ENCODE measurements at places on chromosomes 1 and 21. TPM values are rescaled to one million over a fixed set of nuclear protein-coding genes. Genes with fewer than 3 reads are reported as not detected.

- no peak overlapping the region for H3K4me3 ChIP-seq
- no peaks in the 10 kb centered on the region for H3K4me1 ChIP-seq
- no peak for DNase-seq
Measured at GRCh38 chr1:30704765-30705509, 18.4 kb downstream of the MATN1 start.

The RIIAD1 gene
- not detected for total RNA-seq

DNA sequence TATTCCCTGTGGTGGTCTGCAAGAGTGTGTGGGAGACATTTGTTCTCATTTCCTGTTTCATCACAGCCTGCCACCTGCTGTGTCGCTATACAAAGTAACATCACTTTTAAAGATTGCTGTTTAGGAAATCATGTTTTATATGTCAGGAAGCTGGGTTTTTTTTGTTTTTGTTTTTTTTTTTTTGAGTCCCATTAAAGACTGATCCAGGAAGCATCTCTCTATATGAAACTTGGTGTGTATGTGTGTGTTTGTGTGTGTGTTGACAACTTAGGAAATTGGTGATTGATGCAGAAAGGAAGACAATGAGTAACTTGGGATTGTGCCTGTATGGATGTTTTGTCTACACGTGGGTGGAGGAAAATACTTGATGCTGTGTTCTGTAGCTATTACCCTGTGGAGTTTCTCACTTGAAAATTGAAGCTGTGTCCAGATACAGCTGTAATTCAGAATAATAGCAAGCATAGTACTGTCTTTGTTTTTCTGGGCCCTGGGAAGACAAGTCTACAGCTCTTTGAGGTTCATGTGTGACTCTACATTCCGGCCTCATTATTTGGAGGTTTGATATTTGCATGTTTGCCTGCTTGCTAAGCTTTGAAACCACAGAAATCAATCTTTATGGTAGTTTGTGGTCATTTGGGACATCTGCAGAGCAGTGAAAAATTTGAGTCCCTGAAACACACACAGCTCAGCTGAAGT, 47.9 kb downstream of the LAMC1 start:
- H3K36me3 ChIP-seq, result no peaks in the 10 kb centered on the region
- H3K27ac ChIP-seq, result no peak overlapping the region
- no peak for DNase-seq

- DNase-seq, result no peak
- H3K27ac ChIP-seq, result peak overlapping the region; percentile 34
- no peak overlapping the region for H3K4me3 ChIP-seq
Measured at GRCh38 chr1:164619006-164619784, 60.2 kb downstream of the PBX1 start.

DNA sequence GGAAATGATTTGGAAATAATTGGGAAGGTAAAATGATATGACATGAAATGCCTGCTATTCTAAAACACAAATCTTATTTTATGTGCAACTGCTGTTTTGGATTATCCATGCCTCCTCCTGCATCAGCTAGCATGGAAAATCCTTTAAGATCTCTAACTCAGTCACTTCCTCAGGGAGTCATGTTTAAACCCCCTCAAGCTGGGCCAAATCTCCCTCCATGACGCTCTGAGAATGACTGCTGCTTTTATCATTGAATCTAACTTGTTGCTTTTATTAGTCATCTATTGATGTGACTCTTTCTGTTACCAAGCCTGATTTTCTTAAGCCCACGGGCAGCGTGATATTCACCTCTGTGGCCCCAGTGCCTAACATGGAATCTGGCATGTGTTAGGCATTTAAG, 324.8 kb downstream of the DISC1 start:
- no peak overlapping the region for H3K4me3 ChIP-seq
- H3K27ac ChIP-seq, result no peak overlapping the region
- no peaks in the 10 kb centered on the region for H3K27me3 ChIP-seq
- peaks cover 2% of the 10 kb centered on the region for H3K36me3 ChIP-seq

The ASCL5 gene
- not detected for total RNA-seq

DNA sequence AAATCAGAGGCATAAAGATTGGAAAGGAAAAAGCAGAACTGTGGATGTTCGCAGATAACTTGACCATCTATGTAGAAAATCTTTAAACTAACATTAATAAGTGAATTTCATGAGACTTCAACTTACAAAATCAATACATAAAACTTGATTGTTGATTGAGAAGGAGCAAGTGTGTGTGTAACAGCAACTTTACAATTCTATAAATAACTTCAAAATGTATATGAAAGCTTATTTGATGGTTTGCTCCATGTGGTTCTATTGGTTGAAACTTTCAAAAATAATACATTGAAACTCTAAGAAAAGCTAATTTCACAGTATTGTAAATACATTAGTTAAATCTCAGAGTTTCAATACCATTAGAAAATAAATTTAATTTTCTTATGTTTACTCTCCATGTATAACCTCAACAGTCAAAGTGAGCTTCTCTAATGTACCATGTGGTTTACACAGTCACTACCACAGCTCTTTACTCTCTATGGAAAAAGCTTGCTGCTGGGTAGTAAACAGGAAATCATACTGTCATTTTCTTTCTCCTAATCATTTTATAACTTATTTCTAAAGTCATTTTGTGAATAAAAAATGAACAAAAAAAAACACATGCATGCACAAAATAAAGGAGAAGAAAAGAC, 12.0 kb downstream of the AKT3 start:
- H3K4me3 ChIP-seq, result no peak overlapping the region
- no peak for DNase-seq
- no peaks in the 10 kb centered on the region for H3K27me3 ChIP-seq
- peaks cover 9% of the 10 kb centered on the region for H3K36me3 ChIP-seq
- H3K27ac ChIP-seq, result peak overlapping the region; percentile 14

DNA sequence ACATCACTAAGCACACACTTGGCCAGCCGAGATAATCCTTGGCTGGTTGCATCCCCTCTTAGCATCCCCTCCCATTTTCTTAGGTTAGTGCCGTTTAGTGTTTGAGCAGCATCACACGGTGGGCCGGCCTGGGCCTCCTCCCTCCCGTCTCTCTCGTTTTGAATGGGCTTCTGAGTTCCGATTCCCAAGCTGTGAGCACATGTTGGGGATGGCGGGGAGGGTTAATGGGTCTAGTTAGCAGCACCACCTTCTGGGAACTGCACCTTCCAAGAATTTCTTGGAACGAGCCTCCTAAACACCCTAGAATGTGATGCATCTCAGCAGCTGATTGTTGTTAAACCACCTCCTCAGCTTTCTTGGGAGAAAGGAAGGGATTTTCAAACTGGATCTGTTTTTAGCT, 73.3 kb downstream of the CNIH3 start:
- H3K27me3 ChIP-seq, result no peaks in the 10 kb centered on the region
- no peak overlapping the region for H3K27ac ChIP-seq
- H3K4me3 ChIP-seq, result no peak overlapping the region
- DNase-seq, result no peak
- no peaks in the 10 kb centered on the region for H3K36me3 ChIP-seq
- no peaks in the 10 kb centered on the region for H3K4me1 ChIP-seq

The IGSF3 gene
- 0.79 TPM for total RNA-seq

The KCNJ10 gene
- 23.9 TPM for total RNA-seq

The ROR1 gene
- 8.2 TPM for total RNA-seq
